Cerebellar nuclear complex (tissue), 1 donor: ENCODE measurements at places on chromosomes 1 and 21.

DNA sequence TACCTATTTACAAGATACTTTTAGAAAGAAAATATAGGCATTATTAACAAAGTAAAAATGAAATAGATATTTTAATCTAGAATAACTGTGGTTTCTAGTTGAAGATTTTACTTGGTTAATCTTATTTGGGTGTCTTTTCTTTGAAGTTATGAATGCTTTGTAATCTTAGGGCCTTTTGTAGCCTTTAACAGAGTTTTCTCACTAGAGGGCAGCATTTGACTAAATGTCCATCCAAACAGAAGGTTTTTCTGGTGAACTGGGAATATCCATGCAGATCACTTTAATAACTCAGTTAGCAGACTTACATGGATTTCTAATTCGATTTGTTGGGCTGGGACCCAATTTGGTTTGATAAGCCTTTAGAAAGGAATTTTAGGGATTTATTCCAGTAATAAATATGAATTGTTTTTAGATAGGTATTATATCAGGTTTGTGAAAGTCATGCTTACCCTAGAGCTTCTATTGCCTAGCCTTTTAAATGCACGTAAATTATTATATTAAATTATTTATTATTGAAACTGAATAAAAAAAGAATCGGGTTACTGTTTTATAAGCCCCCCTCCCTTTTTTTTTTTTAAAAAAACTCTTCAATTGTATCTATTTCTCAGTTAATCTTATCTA is 119.7 kb downstream of the ZNF326 start:
- DNase-seq: no peak

GRCh38 chr1:208499026-208499425 is 254.8 kb upstream of the PLXNA2 start:
- DNase-seq: no peak

GRCh38 chr1:46517932-46518498 is 28.4 kb downstream of the DMBX1 start:
- DNase-seq: no peak

DNA sequence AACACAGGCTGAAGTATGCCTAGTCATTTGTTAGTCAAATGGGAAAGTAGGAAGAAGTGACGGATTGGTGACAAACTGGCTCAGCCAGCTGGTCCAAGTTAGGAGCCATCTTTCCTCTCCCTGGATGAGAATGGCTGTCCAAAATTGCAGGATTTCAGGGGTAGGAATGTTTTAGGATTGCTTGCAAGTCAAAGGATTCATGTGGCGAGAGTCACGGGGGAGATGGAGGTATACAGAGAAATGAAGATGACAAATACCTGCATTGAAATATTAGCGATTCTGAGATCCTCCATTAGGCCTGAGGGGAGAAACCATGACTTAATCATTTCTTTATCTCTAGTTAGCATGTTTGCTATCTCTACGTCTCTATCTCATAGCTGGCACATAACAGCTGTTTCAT is 41.8 kb upstream of the PIGC start:
- no peak for DNase-seq

- no peak for DNase-seq
These were observed 12.4 kb upstream of the SCAF4 start for GRCh38 chr21:31744182-31744800.

DNA sequence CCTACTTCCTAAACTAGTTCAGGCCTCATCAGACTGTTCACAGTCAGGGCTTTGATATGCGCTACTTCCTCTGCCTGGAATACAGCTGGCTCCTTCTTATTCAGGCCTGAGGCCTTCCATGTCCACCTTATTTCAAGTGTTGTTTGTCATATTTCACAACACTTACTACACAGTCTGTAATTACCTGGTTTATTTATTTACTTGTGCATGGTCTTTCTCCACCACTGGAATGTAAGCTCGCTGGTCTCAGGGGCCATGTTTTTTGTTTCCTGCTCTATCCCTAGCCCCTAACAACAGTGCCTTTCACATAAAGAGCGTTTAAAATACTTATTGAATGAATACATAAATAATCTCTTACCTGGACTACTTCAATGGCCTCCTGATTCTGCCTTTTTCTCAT is 4.6 kb upstream of the SRSF4 start:
- no peak for DNase-seq

DNA sequence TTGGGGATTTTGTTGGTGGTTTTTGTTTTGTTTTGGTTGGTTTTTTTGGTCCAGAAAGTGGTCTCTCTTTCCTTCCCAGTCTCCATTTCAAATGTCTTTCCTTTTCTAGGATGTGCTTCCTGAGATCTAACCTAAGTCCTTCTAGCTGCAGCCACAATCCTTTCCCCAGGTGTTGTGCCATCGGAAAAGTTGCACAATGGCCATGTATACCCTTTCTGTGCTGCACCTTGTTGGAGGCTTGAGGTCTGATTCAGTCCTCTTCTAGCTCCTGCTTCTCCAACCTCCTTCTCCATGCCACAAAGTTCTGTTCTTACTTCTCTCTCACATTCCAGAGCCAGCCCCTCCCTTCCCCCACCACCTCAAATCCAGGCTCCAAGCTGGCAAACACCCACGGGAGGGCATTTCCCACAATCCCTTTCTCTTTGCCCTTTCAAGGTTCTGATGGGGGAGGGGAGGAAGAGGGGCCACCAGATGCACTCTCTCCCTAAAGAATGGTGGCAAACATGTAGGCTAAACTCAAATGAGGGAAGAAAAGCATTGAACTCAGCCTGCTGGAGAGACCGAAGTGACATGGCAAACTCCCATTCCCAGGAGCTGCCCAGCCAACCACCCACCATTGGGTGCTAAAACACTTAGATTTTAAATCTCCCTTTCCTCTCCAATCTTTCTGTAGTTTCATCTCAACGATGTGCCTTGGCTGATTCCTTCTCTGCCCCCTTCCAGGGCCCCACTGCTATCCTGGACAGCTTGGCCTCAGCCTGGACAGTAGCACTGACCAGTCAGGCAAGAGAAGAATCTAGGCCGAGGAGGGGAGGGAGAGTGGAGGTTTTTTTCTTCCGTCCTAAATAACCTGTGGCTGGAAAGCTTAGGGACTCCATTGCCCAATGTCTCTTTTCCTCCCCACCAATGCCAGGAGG is 2.9 kb downstream of the KCNJ10 start:
- no peak for DNase-seq

GRCh38 chr1:19202396-19202795 is 7.7 kb downstream of the UBR4 start:
- no peak for DNase-seq

DNA sequence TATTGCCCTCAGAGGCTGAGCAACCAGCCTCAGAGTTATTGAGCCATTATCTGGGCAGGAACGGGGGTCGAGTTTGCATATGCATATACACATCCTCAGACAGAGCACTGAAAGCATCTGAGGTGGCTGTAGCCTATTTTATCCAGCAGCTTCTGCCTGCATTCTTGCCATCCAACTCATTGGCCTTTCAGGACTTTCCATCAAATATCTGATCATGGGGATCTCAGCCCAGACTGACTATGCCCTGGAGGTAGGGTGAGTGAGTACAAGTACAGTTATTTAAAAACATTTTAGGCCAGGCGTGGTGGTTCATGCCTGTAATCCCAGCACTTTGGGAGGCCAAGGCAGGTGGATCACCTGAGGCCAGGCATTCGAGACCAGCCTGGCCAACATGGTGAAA is 1.8 kb upstream of the MTF1 start:
- DNase-seq: no peak

DNA sequence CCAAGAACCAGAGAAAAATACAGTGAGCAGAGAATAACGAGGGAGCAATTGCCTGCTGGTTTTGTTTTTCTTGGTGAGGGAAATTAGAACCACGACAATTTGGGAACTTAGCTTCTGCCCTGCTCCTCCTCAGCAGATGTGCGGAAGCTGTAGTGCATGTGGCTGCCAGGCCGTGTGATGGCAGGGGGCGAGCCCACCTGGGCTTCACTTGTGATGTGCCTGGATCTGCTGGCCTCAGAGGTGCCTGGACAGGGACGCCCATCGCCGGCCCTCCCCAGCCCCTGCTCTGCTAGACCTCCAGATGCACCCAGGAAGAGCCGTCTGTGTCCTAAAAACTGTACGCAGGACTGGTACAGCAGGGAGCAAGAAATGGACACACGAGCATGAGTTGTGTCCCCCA is 28.5 kb upstream of the C1orf174 start:
- DNase-seq: no peak

GRCh38 chr1:112099979-112100378 is 110.5 kb upstream of the KCND3 start:
- no peak for DNase-seq

DNA sequence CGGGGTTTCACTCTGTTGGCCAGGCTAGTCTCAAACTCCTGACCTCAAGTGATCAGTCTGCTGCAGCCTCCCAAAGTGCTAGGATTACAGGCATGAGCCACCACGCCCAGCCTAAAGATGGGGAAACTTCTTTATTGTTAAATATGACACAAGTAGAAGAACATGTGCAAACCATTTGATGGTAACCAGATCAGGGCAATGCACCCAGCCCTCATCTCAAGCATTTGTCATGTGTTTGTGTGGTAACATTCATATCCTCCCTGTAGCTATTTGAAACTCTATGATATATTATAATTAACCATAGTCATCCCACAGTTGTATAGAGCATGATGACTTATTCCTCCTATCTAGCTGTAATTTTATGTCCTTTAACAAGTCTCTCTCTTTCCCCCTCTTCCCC is 119.5 kb upstream of the TMPRSS2 start:
- DNase-seq: no peak

GRCh38 chr1:51936531-51936930 is 54.0 kb downstream of the RAB3B start:
- DNase-seq: no peak

DNA sequence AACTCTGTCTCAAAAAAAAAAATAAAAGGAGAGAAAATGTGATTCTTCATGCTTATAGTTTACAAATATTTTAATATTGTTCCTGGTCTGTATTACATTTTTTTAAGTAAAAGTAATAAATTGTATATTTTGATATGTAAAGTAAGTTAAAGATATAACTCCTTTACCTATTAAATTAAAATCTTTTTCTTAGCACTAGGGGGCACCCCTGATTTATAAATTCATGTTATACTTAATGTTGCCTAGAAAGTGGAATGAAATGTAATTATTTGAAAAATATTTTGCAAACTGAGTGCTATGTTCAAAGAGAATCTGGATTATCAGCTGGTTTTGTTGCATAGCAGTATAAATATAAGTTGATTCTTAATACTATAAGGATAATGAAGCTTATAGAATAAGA is 49.2 kb downstream of the RALGPS2 start:
- DNase-seq: no peak

GRCh38 chr21:43352568-43353281 is 74.2 kb downstream of the SIK1 start:
- DNase-seq: no peak

DNA sequence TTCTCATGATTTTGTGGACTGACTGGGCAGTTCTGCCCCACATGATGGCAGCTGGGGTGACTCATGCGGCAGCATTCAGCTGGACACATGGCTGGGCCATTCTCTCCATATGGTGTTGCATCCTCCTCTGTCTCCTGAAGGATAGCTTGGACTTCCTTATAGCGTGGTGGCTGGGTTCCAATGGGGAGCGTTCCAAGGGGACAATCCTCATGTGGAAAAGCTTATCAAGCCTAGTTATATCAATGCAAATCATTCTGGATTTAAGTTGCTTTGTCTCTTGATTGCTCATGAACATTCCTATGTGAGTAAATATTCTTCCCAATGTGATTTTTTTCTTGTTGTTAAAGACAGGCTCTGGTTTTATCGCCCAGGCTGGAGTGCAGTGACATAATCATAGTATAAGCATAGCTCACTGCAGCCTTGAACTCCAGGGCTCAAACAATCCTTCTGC is 13.2 kb upstream of the SLC2A1 start:
- DNase-seq: no peak
